ENCODE measurements at places on chromosomes 1 and 21.
A peak's percentile ranks its signal among the peaks of the same experiment; 100 is the strongest.

GRCh38 chr1:204139952-204140351, 11.9 kb downstream of the ETNK2 start:
- no peak for DNase-seq

DNA sequence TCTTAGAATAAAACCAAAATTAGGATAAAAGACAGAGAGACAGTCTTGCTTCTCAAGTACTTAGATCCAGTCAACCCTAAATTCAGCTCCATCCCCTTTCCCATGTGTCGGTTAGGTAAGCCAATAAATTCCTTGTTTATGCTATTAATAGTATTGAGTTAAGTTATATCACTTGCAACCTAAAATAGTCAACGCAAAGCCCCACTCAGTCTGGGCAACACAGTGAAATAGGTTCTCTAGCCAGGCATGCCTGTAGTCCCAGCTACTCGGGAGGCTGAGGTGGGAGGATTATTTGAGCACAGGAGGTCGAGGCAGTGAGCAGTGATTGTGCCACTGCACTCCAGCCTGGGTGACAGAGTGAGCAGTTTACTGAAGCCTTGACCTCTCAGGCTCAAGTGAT, 14.6 kb downstream of the TAF13 start:
- DNase-seq, result no peak

DNA sequence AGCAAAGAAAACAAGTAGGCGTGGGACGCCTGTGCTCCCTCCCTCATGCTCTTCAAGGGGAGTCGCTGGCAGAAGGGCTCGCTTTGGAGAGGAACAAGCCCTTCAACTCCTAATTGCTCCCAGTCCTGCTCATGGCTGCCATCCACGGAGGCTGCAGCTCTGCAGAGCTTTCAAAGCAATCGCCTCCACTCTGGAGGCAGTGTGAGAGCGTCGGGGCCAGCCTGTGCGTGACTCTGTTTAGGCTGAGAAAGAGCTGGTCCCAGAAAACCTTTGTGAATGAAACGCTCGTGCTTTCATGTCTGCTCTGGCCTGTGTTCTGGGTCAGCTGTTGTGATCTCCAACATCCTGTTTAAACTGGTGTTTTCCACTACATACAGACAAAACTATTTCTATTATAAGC, 23.9 kb upstream of the RUNX1 start:
- no peak for DNase-seq

DNA sequence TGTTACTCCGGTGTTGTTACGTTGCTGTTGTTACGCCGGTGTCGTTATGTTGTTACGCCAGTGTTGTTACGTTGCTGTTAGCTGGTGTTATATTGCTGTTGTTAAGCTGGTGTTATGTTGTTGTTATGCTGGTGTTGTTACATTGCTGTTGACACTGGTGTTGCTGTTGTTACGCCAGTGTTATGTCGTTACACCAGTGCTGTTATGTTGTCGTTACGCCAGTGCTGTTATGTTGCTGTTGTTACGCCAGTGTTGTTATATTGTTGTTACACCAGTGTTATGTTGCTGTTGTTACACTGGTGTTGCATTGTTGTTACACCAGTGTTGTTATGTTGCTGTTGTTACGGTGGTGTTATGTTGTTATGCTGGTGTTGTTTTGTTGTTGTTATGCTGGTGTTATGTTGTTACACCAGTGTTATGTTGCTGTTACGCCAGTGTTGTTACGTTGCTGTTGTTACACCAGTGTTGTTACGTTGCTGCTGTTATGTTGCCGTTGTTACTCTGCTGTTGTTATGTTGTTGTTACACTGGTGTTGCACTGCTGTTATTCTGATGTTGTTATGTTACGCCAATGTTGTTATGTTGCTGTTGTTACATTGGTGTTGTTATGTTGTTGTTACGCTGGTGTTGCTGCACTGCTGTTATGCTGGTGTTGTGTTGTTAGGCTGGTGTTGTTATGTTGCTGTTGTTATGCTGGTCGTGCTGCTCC, 25.6 kb downstream of the H6PD start:
- DNase-seq, result no peak

DNA sequence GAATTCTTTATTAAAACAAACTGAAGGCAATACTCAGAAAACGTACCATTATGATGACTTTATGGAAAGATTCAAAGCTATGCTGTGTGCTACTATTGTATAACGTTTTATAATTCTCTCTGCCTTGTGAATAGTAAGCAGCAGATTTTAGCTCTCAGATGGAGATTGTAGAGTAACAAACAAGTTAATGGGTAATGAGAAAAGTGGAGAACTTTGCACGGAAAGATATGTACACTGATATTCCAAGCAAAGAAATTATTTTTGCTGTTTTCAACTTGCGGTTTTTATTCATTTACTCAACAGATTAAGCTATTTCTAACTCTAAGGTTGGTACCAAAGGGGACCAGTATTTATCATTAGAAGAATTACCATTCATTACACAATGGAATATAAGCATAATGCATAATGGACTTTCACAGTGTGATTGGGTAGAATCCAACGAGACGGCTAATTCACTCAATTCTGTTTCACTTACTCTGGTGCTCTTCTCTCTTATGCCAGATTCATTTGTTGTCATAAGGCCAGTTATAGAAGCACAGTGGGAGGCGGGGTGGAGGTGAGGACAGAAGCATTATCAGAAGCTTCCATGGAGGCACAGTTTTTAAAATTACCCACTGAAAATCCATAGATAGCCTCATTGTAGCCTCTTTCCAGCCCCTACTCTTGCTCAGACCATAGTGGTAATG, 38.6 kb downstream of the ATP1B1 start:
- no peak for DNase-seq

- no peak for DNase-seq
These were observed 26.5 kb downstream of the KIAA1614 start for GRCh38 chr1:180939073-180939710.

GRCh38 chr1:162110910-162111309, 41.4 kb downstream of the NOS1AP start:
- no peak for DNase-seq

GRCh38 chr1:43065191-43065590, 106.5 kb upstream of the SLC2A1 start:
- no peak for DNase-seq

DNA sequence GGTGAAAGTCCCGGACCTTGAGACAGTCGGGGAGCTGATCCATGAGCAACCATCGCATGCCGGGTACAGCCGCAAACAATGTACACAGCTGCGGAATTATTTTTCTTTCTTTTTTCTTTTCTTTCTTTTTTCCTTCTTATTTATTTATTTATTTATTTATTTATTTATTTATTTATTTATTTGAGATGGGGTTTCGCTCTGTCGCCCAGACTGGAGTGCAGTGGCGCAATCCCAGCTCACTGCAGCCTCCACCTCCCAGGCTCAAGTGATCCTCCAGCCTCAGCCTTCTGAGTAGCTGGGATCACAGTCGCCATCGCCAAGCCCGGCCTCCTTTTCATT, 2.6 kb upstream of the PERM1 start:
- DNase-seq, result no peak

DNA sequence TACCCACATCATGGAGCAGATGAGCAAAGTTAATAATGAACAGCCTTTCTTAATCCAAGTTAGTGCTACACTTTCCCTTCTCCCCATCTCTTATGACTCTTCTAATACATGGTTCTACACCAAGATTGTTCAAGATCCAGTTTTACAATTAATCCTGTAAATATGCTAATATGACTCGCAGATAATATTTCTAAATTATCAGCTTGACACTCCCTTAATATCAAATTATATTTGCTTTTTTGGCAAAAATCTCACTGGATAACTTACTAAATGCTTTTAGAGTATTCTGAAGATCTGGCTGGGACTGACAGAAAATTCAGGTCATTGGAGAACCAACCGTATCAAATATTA, 24.4 kb upstream of the CR1L start:
- no peak for DNase-seq

DNA sequence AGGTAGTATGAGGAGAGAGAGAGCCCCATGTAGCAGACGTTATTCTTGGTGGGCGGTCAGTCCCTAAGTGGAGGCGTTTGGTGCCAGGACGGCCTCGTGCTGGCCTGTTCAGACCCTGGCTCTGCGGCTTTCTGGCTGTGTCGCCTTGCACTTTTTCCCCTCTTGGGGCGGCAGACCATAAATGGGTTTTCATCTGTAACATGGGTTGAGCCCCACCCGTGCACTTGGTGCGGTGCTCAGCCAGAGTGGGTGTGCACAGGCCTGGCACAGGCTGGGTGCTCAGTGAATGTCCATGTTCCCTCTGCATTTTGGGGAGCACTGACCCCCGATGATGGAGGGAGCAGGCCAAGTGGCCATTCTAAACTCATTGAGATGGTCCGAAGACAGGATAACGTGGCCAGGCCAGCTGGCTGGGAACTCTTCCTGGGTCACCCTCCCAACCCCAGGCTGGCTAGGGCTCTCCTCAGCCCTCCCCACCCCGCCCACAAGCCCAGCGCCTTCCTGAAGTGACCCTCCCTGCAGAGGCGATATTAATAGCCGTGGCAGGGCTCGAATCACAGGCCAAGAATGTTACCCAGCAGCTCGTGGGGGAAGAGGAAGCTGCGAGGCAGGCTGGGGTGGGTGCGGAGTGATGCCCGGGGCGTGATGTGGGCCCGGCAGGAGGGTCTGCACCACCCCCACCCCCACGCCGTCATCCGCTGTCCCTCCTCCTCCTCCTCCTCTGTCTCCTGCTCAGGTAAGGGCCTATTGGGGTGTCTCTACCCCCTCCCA, 78.5 kb downstream of the ARHGEF10L start:
- DNase-seq, result no peak

DNA sequence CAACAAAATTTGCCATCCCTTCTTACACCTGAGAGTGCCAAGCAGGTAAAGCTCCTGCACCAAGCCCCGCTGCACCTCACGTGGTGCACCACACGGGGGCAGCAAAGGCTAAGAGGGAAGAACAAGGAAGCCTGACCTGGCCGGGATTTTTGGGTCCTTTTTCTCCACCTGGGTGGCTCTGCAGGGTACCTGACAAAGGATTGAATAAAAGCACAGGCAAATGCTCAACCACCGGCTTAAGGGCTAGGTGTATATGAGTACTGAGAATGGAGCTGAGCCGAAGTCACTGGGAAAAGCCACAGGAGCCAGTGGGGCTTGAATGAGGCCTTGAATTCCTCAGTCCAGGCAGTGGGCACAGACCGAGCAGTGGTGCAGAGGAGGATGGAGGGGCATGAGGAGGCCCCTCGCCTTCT, 36.4 kb downstream of the ZNF697 start:
- peak; percentile 37 for DNase-seq

GRCh38 chr1:107695341-107695740, 269.6 kb downstream of the VAV3 start:
- DNase-seq, result no peak

GRCh38 chr1:109161858-109162606, 48.1 kb downstream of the ELAPOR1 start:
- no peak for DNase-seq

DNA sequence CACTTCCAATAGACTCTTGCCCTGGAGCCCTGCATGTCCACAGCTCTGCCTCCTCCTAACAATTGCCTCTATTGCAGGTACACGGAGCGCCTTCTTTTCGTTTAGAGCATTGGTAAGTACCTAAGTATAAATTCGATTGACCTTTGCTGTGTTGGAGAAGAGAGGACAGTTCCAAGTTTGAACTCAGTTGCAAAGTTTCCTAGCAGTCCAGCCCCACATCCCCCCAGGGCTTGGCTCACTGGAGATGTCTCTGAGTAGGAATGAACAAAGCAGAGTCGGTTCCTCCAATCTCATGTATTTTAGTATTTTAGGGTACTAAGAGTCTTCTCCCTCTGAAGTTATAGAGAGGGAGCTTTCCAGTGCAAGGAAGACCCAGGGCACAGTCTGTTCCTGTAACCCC, 238.9 kb upstream of the AJAP1 start:
- DNase-seq, result no peak

DNA sequence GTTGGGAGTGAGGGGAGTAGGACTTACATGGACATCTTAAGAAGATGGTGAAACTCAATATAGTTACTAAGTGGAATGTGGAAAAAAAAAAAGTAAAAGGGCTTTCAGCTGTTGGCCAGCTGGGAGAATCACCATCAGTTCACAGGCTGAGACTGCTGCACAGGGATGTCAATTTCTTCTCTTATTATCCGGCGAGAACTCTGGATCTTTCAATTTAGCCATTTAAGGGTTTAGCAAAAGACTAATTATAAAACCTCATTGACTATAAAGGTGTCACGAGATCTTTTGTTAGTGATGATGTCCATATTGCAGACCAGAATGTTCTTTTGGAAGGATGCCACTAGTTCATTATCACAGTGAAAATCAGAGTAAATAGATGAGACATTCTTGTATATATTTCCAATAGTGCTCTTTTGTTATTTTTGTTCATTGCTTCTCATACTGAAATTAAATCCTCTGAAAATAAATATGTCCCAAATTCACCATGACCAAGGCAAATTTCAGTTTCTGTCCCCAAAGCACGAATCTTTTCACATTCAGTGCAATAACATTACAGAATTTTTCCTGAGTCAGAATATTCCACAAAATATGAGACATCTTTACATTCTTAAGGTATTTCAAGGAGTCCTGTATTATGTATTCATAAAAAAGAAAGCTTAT, 266.1 kb downstream of the DNM3 start:
- DNase-seq, result no peak

- no peak for DNase-seq
These were observed 82.9 kb downstream of the FAM78B start for GRCh38 chr1:166083887-166084286.
